Smooth muscle cell of the coronary artery (primary cell): ENCODE measurements at places on chromosomes 5 and 9. TPM values are rescaled to one million over a fixed set of nuclear protein-coding genes. Genes with fewer than 3 reads are reported as not detected.

Gene HMGCR
- 55.5 and 79.6 TPM in 2 replicates for total RNA-seq

Gene CDH10
- total RNA-seq: 0.70 and 3.8 TPM in 2 replicates

Gene CSF2
- not detected in 2 replicates for total RNA-seq

Gene SPINK7
- not detected in 2 replicates for total RNA-seq

Gene MARVELD2
- 0.47 and 0.53 TPM in 2 replicates for total RNA-seq

Gene FAXDC2
- 2.0 and 12.3 TPM in 2 replicates for total RNA-seq

Gene GABRA6
- not detected in 2 replicates for total RNA-seq

Gene BTNL3
- not detected in 2 replicates for total RNA-seq

Gene TMEM174
- total RNA-seq: not detected in 2 replicates

Gene SLC6A3
- not detected in 2 replicates for total RNA-seq

Gene DDX4
- total RNA-seq: not detected in 2 replicates

Gene ANKRD34B
- total RNA-seq: not detected in 2 replicates

Gene ZNF354B
- 3.3 and 6.7 TPM in 2 replicates for total RNA-seq

Gene PCDHB8
- 0.23 and 0.35 TPM in 2 replicates for total RNA-seq

Gene ARL15
- total RNA-seq: 21.3 and 22.5 TPM in 2 replicates

Gene CDH6
- 11.9 and 227 TPM in 2 replicates for total RNA-seq

Gene NR2F1-AS1
- total RNA-seq: 16.0 and 24.2 TPM in 2 replicates

Gene C5orf15
- 45.9 and 68.7 TPM in 2 replicates for total RNA-seq

Gene HMCN2
- total RNA-seq: under 0.01 TPM in 1 of 2 replicates, not detected in the other

Gene PCDHGA6
- total RNA-seq: 2.2 and 2.3 TPM in 2 replicates

Gene IDNK
- total RNA-seq: 3.7 and 4.1 TPM in 2 replicates

Gene TNPO1
- total RNA-seq: 332 and 600 TPM in 2 replicates

Gene ENTREP1
- total RNA-seq: under 0.01 and 0.23 TPM in 2 replicates

Gene RNF180
- 1.6 and 7.4 TPM in 2 replicates for total RNA-seq

Gene GABBR2
- total RNA-seq: 0.23 TPM in 1 of 2 replicates, not detected in the other

Gene NR6A1
- 0.35 and 0.45 TPM in 2 replicates for total RNA-seq

Gene FAM120A
- total RNA-seq: 77.7 and 83.1 TPM in 2 replicates

Gene TAS2R1
- total RNA-seq: not detected in 2 replicates

Gene F2RL1
- total RNA-seq: 22.8 and 26.8 TPM in 2 replicates
